ENCODE measurements at places on chromosomes 3 and 15. TPM values are rescaled to one million over a fixed set of nuclear protein-coding genes. Genes with fewer than 3 reads are reported as not detected.

GRCh38 chr3:21804330-21804729 is 53.3 kb upstream of the ZNF385D start:
- DNase-seq, result no peak

DNA sequence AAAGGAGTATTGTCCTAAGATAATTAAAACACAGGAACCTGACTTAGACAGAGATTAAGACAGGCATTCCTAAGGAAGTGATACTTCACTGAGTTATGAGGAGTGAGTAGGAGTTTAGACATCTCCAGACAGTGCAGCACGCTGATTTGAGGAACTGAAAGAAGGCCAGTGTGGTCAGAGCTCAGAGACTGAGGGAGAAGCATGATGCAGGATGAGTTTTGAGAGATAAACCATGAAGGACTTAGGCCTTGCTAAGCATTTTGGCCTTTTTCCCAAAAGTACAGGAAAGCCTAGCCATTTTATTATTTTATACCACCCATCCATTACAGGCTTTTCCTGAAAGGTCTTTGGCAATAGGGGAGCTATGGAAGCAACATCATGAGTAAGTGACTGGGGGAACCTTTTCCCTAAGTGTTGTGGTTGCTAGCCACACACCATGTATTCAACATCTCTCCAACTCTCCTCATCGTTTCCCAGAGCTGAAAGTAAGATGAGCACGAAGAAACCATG is 375.6 kb upstream of the TPRG1 start:
- DNase-seq, result no peak

DNA sequence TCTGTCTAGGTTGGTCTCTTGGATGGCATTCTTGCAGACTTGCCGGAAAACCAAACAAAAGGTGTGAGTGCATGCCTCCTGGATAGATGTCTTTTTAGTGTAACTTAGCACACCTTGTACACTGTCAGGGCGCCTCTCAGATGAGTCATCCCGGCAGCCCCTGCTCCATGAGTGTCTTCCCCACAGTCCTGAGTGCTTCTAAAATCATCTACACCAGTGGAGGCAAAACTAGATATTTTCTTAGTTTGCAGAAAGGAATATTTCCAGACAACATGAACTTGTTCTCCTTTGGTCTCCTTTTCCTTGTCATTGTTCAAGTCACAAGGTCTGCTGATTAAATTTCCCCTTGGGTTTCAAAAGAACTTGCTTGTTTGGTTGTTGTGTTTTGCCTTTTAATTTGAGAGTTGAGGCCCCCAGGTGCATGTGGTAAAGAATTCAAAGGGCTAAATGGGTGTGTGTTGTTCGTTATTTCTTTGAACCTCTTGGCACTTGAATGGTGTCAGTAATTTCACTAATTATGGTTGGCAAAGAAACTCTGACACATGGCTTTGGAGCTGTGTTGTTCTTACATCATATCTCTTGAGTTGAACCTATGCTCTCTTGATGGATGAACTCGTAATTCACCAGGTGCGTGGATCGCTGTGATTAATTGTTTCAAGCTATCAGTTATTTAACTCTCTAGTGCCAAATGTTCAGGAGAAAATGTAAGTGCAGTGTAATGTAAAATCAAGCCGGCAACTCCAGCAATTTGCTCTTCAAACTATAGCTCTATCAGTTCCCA is 98.2 kb downstream of the IGF1R start:
- no peak for DNase-seq

- DNase-seq, result no peak
These were observed 50.9 kb downstream of the TLE3 start for GRCh38 chr15:70046679-70047369.

DNA sequence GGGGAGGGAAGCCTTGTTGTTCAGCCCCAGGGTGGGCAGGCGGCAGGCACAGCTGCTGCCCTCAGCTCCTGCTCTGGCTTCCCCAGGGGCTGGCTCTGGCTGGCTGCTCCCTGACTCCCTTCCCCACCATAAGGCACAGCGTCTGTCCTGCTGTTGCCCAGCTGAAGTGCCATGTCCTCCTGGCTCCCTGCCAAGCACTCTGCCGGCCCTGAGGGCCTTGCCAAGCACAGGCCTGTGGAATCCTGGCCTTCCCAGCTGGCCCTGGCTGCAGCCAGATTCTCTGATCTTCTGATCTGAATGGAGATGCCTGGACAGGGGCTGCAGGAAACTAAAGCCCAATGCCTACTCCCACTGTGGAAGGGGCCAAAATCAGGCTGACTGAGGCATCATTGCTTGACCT is 1.1 kb downstream of the IQCF6 start:
- peak; percentile 77 for DNase-seq

DNA sequence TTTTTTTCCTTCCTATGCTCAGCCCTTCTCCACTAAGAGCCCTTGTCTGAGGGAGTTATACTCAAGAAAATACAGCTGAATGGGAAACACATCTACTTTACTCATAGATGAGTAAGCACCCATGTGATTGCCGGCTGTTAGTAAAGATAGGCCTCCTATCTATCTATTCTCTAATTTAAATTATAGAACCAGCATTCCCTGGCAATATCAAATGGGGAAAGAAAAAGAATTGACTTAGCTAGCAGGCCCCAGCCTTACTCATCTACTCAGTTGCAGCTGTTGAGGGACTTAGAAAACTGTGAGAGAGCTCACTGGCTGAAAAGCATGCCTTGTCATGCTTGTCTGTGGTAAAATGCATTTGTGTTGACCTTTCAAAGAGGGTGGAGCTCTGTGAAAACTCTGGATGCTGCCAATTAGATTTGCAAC is 116.9 kb upstream of the LRRFIP2 start:
- DNase-seq, result no peak

AQP9 gene
- 1.5 TPM for total RNA-seq

- no peak for DNase-seq
These were observed 547.6 kb downstream of the NLGN1 start for GRCh38 chr3:173945170-173945569.

PIGX gene
- 15.0 TPM for total RNA-seq

GRCh38 chr3:113662824-113663223 is 33.6 kb downstream of the USF3 start:
- DNase-seq, result no peak

GRCh38 chr15:39859636-39860035 is 60.4 kb downstream of the GPR176 start:
- no peak for DNase-seq

DNA sequence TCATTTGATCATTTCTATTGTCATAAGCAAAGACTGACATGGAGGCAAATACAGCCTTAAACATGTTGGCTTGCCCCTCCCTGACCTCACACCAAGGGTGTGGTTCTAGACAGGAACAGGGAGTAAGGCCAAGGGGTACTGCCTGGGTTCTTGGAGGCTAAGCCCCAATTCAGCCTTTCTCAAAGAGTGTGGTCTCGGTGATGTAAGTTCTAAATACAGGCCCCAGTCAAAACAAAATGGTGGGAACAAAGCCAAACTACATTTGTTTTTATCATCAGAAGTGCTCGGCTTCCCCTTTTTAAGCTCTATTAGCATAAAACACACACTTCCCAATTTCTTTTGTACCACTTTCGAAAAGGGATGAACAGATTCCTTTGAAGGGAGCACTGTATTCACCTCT is 129.5 kb downstream of the ATP8B4 start:
- DNase-seq, result no peak

PODXL2 gene
- total RNA-seq, result 1.4 TPM

DNA sequence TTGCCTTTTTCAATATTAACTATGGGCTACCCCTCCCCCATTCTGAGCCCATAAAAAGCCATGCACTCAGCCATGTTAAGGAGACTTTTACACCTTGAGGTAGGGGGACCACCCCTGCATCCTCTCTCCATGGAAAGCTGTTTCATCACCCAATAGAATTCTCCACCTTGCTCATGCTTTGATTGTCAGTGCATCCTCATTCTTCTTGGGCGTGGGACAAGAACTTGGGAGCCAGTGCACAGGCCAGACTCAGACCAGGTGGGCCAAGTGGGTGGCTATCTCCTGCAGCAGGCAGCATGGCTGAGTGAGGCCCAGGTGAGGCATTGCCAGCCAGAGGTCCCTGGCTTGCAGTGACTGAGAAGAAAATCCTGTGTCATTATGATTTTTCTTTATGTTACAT is 357.4 kb upstream of the CDIN1 start:
- no peak for DNase-seq

DNA sequence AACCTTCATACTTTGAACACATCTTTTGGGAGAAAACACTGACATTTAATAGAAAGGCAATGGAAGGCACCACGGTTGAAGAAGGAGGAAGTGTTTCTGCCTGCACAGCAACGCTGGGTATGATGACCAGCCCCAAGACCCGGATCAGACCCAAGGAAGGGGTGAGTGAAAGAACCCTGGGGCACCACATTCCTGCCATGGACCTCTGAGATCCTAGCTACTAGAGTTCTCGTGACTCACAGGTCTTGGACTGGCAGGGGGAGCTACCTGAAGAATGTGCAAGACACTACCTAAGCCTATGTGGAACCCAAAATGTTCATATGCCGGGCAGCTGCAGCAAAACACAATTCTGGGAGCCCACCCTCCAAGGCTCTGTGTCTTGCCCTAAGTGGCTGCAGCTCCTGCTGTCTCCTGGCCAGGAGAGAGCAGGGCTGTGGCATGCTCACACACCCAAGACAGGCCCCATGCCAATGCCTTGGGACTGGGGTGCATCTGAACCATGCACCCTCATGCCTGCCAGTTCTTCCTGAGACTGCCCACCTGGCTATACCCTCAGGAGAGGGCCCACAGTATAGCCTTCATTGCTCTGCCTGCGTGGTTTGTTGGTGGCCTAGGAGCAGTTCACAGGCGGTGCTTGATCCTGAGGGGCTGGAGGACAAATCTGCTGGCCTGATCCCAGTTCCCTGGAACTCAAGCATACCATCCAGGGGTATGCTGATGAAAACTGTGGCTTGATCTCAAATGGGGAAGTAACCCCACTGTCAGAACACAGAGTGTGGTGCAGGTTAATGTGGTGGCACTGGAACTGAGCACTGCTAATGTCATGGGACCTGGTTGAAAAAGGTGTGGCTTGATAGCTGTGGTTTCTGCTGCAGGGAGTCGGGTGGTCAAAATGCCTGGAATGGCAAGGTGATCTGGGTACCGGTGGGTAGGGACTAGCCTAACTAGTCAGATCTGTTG is 353.3 kb upstream of the ARHGEF26 start:
- DNase-seq, result no peak

IQCH gene
- 0.51 TPM for total RNA-seq

DNA sequence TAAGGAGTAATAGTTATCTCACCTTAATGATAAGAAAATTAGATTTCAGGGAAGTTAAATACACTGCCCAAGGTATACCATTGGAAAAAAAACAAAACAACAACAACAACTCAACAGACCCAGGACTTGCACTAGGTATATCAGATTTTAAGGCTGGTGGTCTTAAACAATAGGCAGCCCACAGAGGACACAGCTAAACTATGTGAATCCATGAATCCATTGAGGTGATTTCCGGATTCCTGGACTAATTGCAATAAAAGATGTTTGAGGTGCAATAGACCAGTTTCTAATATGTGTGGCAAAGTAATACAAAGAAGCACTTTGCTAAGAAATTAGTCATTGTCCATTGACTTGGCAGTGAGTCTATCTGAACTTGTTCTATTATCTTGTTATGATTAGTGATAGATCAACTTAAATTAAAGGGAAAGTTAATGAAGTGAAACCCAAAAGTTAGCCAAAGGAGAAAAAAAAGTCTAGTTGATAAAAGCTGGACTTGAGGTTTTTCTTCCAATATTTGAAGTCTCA is 60.9 kb upstream of the MAGI1 start:
- DNase-seq, result no peak

Data from Right ventricle myocardium inferior (tissue), 1 donor.